ENCODE measurements at places on chromosomes 2 and 18.

DNA sequence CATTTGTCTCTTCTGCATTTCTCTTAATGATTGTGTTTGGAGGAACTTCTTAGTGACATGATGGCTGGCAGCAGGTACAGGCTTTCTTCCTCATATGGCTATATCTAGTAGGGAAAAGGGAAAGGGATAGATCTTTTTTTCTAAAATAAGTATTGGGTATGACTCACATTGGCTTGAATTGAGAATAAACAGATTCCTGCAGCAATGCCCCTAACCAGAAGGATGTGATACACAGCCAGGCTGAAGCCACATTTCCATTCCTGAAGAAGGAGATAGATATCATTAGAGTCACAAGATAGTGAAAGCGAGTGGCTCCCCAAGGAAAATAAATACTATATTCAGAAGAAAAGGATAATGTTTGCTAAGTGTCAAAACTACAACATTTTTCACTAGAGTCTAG is 61.1 kb downstream of the VWC2L start:
- DNase-seq, result no peak

DNA sequence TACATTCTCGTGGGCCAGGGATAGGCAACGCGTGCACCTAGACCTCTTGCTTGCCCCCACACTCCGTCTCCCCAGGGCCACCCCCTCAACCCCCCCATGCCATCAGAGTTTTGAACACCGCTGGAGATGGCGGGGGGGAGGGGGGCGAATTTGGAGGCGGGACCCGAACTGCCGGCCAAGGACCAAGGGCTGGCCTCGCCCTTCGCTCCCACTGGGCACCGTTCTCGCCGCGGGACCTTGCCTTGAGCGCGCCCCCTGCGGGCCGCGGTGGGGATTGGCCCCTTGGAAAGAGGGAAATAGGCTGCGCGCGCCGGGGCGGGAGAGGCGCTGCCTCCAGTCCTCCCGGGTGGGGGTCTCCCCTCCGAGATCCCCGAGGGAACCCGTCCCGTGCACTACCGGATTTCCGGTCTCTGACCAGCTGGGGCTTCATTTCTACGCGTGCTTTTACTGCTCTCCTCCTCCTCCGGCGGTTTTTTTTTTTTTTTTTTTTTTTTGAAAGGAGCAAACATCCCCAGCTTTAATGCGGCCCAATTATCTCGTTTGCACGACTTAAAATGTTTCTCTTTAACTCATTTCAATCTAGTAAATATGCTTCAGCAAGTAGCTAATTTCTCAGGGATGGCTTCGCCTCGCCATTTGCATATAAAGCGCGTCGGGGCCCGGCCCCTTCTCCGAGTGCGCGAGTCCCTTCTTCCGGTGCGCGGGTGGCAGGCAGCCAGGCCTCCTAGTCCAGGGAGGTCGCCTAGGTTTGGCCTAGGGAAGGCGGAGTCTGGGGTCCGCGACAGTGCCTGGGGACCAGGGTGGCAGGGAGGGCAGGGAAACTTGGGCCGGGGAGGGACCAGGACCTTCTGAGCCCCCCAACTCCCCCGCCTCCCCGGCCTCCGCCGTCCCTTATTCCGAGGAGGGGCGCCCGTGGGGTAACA is 10.0 kb upstream of the GBX2 start:
- DNase-seq, result no peak

GRCh38 chr18:63977040-63977439 is 7.2 kb downstream of the SERPINB8 start:
- DNase-seq, result no peak

- no peak for DNase-seq
These were observed 77.5 kb downstream of the VAPA start for GRCh38 chr18:9991011-9992000.

GRCh38 chr18:55432307-55433040 is 155.5 kb downstream of the TCF4 start:
- DNase-seq, result no peak

DNA sequence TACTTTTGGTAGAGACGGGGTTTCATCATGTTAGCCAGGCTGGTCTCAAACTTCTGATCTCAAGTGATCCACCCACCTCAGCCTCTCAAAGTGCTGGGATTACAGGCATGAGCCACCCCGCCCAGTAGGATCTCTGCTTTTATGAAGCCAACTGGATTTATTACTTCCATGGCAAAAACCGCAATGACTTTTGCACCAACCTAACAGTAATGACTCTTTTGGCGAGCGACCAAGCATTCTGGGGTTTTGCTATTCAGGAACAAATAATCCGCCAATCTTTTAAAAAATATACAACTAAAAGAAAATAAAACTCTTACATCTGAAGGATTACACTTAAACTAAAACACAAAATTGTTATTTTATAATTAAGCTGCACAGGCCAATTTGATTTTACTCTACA is 260.6 kb downstream of the ZEB2 start:
- DNase-seq, result no peak

DNA sequence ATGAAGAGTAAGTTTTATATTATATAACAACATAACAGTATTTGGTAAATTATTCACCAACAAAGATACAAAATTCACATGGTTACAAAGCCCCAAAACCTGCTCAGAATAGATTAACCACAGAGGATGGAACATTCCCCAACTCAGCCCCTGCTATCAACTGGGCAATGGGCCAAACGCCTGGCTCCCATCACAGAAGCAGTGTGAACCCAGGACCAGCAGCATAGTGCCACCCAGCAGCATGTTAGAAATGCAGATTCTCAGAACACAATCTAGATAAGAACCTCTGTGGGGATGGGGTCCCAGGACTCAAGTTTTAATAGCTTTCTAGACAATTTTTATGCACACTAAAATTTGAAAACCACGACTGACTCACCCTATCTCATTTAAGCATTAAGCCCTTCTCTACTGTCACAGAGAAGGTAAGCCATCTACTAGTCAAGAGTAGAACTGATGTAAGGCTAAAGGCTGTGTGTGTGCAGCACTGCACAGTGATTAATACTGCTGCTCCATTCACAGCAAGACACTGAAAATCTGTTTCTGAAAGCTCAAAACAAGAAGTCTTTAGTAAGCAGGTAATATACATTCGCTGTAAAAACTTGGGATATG is 15.2 kb downstream of the AFG3L2 start:
- DNase-seq, result no peak

GRCh38 chr18:8842506-8842905 is 137.2 kb downstream of the MTCL1 start:
- no peak for DNase-seq

- DNase-seq, result no peak
These were observed 146.9 kb downstream of the ANKRD44 start for GRCh38 chr2:197163712-197164140.

DNA sequence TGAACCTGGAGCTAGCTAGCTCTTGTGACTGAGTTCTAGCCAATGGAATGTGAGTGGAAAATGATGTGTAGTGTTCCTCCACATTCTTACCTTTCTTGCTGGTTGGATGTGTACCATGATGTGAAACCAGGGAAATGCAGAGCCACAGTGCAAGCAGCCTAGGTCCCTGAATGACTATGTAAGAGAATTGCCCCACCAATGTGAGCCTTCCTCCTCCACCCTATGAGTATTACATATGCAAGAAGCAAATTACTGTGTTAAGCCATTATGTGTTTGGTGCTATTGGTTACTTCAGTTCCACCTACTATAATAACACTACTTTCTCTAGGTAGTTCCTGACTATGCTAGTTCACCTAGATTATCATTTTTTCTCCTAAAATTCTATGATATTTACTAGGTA is 39.6 kb downstream of the LCLAT1 start:
- DNase-seq, result no peak

DNA sequence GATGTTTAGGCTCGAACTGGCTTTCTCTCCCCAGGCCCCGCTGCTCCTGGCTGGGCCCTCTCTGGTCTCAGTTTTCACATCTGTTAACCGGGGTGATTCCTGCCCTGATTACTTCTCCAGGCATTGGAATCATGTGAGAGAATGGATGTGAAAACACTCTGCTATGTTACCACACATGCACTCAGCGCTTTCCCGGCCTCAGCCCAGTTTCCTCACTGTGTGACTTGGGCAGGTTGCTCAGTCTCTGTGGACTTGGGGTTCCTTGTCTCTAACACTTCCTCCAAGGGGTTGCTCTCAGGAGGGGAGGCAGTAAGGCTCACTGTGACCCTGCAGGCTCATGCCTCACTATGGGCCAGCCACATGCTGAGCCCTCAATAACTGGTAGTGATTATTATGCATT is 230.4 kb upstream of the HS6ST1 start:
- DNase-seq, result no peak

DNA sequence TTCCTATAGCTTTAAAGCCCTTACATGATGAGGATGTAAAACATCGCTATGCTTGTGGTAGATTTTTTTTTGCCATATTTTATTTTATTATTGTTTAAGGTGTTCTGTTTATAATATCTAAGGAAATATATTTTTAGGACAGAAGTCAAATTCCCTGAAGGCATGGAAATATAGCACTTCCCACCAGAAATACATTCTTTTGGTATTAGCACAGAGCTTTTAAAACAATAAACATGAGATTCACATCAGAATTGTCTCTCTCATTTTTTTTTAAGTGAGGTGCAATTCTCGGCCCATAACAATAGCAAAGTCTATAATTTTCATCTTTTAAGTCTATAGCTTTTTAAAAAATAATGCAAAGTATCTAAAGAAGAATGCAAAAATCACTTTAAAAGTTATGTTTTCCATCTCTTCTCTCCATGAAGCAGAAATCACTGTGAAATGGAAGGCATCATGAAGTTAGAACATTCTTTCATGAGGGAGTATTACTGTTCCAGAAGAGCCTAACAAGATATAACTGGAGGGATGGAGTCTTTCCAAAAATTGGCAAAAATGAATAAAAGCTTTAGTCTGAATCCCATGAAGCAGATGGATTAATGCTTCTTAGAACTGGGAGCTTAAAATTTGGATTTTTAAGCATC is 283.6 kb upstream of the TRIB2 start:
- DNase-seq, result no peak

DNA sequence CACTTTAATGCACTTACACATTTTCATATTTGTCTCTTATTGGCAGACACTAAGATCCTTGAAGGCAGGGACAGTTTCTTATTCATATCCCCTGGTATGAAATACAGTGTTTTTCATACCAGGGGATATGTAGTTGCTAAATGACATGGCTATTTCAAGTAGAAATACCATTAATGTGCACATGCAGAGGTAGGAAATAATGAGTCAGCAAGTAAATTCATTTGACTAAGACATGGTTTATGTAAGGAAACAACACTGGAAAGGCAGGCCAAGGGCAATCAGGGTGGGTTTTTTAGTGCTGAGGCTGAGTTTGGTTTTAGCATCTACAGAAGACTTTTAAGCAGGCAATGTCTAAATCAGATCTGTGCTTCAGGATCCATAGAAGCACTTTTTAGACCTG is 155.9 kb downstream of the WDPCP start:
- DNase-seq, result no peak

DNA sequence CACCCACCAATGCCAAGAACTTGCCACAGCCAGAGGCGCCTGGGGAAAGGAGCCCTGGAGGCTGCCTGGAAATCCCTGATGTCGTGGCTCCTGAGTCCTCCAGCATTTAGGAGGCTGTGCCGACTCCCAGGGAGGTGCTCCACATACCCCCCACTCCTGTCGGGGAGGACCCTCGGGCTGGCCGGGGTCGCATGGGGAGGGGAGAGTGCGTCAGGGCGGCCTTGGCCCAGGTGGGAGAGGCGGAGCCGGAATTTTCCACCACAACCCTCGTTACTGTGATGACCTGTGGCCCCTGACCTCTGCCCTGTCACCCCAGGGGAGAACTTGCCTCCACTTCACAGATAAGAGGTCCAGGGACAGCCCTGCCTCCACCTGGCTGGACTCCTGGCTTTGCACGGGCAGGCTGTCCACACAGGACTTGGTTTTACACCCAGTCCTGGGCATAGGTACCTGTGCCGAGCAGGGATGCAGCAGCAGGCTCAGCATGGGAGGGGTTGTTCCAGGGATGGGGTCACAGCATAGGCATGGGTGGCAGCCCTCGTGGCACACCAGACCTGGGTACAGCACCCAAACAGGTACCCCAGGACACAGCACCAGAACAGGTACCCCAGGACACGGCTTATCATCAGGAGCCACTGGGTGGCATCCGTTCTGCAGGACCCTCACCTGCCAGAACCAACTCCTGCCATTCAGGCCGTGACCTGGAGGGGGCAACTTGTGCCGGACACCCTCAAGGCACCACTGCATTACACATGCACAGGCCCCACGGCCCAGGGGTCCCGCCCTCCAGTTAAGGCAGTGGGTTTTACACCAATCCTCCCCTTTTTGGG is 12.3 kb upstream of the AGXT start:
- DNase-seq, result no peak

DNA sequence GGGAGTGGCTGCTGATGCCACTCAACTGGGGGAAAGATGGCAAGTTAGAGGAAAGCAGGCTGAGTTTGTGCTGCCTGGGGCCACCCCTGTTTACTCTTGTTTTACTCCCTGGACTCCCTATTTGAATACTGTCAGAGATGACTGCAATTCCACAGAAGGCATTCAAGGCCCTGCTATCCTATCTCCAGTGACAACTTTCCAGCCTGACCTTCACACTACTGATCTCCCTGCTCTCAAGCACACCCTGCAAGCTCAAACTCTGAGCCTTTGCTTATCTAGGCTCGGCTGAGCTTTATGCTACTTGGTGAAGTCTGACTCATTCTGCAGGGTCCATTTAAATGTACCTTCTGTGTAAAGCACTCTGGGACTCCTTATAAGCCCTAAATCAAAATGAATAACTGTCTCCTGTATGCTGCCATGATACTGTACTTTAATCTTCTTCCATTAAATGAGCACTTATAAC is 39.3 kb upstream of the DSG1 start:
- no peak for DNase-seq

DNA sequence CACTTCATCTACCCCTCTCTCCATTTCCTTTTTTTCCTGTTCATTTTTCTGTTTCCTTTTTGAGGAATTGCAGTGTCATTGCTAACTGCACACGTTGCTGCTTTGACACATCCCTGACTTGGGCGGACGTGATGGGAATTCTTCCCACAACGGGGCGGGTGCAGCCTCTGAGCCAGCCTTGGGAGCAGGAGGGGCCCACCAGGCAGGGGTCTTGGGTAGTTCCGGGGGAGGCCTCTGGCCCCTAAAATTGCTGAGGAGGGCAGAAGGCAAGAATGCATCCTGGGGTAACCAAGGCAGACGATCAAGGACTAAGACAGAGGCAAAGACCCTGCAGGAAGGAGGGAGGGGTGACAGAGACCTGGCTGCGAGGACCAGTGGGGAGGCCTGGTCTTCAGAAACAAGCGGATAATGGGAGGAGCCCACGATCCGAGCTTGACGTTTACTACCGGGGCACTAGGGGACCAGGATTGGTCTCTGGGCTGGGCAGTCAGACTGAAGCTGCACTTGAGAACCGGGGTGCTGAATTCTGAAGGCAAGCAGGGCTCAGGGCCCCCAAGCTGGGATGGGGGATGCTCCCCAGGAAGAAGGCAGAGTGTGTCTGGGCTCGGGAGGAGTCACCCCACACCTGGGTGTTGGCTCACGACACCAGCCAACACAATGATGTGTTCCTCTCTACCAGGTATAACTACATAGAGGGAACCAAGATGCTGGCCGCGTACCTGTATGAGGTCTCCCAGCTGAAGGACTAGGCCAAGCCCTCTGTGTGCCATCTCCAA is 14.8 kb upstream of the CNDP1 start:
- no peak for DNase-seq
